B cell (primary cell): ENCODE measurements at places on chromosomes 12 and 14. TPM values are rescaled to one million over a fixed set of nuclear protein-coding genes. Genes with fewer than 3 reads are reported as not detected.

Gene DAD1
- total RNA-seq = 76.1 and 77.4 TPM in 2 replicates

Gene TAS2R14
- 1.4 and 3.4 TPM in 2 replicates for total RNA-seq

Gene GPRC5D
- total RNA-seq = 0.47 and 0.92 TPM in 2 replicates

Gene CACNA1C
- total RNA-seq = 0.02 and 0.10 TPM in 2 replicates

Gene FAIM2
- total RNA-seq = not detected in 2 replicates

Gene UBE2N
- 81.7 and 83.8 TPM in 2 replicates for total RNA-seq

Gene STON2
- not detected in 2 replicates for total RNA-seq

Gene CLEC2A
- total RNA-seq = not detected in 2 replicates

Gene RNASE3
- total RNA-seq = not detected in 2 replicates

Gene LUM
- not detected in 2 replicates for total RNA-seq

Gene NR1H4
- total RNA-seq = not detected in 2 replicates

Gene LBHD2
- not detected in 2 replicates for total RNA-seq

Gene ADGRD1
- 0.63 and 1.1 TPM in 2 replicates for total RNA-seq

Gene PTGER2
- 0.32 and 0.44 TPM in 2 replicates for total RNA-seq

Gene RFLNA
- total RNA-seq = not detected in 2 replicates

Gene ARMH4
- total RNA-seq = not detected in 2 replicates

Gene RNF212B
- not detected in 2 replicates for total RNA-seq

Gene WNT5B
- 0.57 TPM in 1 of 2 replicates, not detected in the other for total RNA-seq

Gene MYH6
- total RNA-seq = not detected in 2 replicates

Gene OAS1
- 45.7 and 48.3 TPM in 2 replicates for total RNA-seq
